ENCODE measurements at places on chromosomes 1 and 21.

- no peak for DNase-seq
Measured at GRCh38 chr1:184590163-184590750, 164.4 kb downstream of the EDEM3 start.

- no peak for DNase-seq
Measured at GRCh38 chr1:223504741-223505140, 111.5 kb downstream of the CCDC185 start.

DNA sequence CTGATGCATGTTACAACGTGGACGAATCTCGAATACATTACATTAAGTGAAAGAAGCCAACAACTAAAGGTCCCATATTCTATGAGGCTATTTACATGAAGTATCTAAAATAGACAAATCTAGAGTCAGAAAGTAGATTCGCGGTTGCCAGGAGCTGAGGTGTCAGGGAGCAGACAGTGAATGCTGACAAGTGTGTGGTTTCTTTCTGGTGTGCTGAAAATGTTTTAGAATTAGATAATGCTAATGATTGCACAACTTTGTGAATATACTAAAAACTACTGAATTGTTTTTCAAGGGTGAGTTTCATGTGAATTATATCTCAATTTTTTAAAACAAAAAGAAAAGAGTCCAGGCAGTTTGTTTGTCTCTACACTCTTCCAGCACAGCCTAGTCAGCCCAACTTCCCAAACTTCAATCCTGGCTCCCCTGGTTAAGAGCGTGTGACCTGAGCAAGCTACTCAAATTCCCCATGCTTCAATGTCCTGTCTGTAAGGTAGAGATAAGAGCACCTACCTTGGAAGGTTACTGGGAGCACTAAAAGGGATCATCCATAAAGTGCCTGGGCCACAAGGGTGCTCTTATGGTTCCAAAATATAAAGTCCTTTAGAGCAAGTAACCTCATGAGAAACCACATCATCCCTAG, 20.9 kb downstream of the HLCS start:
- DNase-seq, result no peak

DNA sequence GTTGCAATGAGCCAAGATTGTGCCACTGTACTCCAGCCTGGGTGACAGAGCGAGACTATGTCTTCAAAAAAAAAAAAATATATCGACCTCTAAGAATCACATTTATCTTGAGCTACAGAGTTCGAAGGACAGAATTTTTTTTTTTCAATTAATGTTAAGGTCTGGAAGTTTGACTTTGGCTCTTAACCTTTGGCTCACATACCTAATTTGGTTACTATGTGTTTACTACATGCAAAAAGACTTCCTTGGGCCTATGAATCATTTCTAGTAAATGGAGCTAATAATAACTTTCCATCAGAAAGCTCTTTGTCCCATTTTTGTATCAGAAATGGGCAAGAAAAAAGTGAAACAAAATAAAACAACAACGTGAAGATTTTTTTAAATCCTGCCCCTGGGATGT, 351.2 kb downstream of the SMYD3 start:
- DNase-seq, result no peak

GRCh38 chr21:42724226-42724920, 71.0 kb downstream of the PDE9A start:
- no peak for DNase-seq

GRCh38 chr1:69845655-69846054, 277.9 kb downstream of the LRRC7 start:
- DNase-seq, result no peak

DNA sequence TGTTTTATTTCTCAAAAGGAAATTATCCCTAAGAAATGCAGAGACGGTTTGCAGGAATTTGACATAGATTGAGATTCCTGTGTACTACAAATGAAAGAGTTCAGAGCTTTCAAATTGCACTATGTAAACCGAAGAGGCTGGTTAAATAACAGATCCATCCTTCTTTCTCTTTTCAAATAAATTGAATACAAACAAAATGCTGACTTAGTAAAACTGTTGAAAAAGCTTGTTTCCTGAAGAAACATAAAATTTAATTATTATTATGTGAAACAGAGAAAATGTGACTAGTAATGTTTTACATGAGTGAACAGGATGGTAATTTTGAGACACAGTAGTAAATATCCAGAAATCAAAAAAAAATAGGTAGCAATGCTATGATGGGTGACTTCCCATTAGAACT, 441.2 kb downstream of the LRRIQ3 start:
- DNase-seq, result no peak

GRCh38 chr1:207218512-207219362, 102.7 kb upstream of the CD55 start:
- no peak for DNase-seq

GRCh38 chr1:85019994-85020393, 23.1 kb upstream of the MCOLN2 start:
- DNase-seq, result no peak

DNA sequence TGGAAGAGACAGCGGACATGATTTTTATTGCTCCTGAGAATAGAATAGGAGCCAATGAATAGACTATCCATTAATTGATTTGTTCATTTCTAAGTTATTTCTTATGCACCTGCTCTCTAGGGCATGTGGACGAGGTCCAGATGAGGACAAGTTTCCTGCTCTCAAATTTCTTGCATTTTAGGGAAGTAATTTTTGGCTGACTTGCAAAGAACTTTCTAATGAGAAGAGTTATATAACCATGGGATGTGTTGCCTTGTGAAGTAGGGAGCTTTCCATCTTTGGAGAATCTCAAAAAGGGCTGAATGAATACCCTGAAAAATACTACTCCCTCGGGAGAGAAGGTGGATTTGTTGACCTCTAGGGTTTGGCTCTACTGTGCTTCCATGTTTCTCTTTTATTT, 243.0 kb downstream of the KIF26B start:
- DNase-seq, result no peak

DNA sequence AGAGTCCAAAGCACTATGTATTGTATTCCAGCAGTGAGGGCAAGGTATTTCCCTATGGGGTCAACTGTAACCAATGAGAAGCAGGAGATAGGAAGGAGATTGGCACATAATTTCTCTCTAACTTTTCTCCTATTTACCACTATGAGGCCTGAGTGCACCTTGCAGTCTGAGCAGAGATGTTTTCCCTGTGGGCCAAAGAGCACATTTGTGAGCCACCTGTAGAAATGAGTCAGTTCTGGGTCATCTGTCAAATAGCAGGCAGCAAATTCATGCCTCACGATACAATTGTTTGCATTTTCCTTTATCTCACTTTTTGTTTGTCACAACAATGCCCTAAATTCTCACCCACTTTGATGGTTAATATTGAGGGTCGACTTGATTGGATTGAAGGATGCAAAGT, 547.2 kb upstream of the NCAM2 start:
- DNase-seq, result no peak

- no peak for DNase-seq
Measured at GRCh38 chr21:25243808-25244207, 363.5 kb downstream of the MRPL39 start.

GRCh38 chr1:85628791-85629531, 48.4 kb downstream of the CCN1 start:
- DNase-seq, result no peak

GRCh38 chr1:28143496-28144202, 32.8 kb downstream of the PTAFR start:
- no peak for DNase-seq

DNA sequence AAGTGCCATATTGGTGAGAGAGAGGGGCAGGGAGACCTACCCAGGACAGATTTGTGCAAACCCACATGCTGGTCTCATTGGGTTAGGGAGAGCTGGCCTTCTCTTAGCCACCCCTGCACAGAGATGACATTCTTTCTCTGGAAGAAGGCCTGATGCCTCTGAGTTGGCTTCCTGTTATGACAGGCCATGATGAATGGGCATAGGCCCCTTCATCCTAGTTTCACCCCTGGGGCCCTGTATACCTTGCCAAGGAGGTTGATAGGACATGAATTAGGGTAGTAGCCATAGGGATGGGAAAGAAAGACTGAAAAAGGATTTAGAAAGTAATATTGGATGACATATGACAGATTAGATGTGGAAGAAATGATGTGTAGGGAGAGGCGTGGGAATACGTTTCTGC, 46.6 kb downstream of the TENT5C start:
- no peak for DNase-seq

- DNase-seq, result no peak
Measured at GRCh38 chr1:41681331-41682098, 197.0 kb upstream of the EDN2 start.

GRCh38 chr1:15153184-15153841, at the start of gene TMEM51:
Gene TMEM51 (plus strand): TSS chr1:15153747. CDS start chr1:15215088, 61,341 bp downstream.
- DNase-seq, result no peak

DNA sequence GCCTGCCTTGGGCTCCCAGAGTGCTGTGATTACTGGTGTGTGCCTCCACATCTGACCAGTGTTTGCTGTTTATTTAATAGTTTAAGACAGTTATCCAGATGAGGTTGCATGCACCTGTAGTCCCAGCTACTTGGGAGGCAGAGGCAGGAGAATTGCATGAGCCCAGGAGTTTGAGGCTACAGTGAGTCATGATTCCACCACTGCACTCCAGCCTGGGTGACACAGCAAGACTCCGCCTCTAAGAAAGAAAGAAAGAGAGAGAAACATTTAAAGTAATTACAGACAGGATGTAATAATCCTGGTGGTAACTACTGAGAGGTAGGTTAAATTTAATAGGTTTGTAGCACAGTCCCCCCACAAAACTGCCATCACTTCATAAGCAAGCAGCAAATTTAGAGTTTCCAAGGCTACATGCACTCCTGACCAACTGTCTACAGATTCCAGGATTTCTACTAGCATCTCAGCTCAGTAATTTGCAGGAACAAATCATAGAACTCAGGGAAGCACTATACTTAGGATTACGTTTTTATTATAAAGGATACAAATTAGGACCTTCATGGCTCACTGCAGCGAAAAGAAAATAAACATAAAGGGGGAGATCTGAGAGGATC, 89.6 kb downstream of the PKN2 start:
- no peak for DNase-seq

DNA sequence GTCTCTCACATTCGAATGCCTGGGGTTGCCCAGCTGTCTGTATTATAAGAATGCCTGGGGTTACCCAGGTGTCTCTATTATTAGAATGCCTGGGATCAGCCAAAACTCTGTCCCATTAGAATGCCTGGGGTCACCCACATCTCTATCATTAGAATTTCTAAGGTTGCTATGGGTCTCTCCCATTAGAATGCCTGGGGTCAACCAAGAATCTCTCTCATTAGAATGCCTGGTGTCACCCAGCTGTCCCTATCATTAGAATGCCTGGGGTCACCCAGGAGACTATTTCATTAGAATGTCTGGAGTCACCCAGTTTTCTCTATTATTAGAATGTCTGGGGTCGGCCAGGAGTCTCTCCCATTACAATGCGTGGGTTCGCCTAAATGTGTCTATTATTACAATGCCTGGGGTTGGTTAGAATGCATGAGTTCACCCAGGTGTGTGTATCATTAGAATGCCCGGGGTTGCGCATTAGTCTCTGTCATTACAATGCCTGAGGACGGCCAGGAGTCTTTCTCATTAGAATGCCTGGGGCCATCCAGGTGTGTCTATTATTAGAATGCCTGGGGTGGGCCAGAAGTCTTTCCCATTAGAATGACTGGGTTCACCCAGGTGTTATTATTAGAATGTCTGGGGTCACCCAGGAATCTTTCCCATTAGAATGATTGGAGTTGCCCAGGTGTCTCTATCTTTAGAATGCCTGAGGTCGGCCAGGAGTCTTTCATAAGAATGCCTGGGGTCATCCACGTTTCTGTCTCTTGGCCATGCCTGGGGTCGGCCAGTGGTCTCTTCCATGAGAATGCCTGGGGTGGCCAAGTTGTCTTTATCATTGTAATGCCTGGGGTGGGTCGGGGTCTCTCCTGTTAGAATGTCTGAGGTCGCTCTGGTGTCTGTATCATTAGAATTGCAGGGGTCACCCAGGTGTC, 59.6 kb downstream of the RNF187 start:
- no peak for DNase-seq

- DNase-seq, result no peak
Measured at GRCh38 chr1:115723756-115724155, 44.8 kb downstream of the CASQ2 start.

DNA sequence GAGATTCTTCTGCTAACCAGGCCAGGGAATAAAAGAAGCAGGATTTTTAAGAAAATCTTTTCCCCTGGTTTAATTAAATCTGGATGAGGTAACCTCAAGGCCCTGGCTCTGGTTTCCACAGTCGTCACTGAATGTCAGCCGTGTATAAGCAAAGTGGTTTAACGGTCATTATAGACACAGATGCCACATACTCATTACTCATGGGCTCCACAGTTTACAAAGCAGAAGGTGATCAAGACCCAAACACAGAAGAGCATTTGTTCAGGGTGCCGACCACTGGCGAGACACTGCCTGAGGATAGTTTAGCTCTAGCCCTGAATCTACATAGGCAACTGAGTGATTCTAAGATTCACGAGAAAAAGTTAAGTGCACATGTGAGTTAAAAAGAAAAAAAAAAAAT, 27.8 kb upstream of the RAP1GAP start:
- DNase-seq, result no peak

- DNase-seq, result no peak
Measured at GRCh38 chr1:21307663-21308305, 17.5 kb upstream of the ECE1 start.

GRCh38 chr1:2639607-2640521, 7.0 kb upstream of the MMEL1 start:
- DNase-seq, result no peak

DNA sequence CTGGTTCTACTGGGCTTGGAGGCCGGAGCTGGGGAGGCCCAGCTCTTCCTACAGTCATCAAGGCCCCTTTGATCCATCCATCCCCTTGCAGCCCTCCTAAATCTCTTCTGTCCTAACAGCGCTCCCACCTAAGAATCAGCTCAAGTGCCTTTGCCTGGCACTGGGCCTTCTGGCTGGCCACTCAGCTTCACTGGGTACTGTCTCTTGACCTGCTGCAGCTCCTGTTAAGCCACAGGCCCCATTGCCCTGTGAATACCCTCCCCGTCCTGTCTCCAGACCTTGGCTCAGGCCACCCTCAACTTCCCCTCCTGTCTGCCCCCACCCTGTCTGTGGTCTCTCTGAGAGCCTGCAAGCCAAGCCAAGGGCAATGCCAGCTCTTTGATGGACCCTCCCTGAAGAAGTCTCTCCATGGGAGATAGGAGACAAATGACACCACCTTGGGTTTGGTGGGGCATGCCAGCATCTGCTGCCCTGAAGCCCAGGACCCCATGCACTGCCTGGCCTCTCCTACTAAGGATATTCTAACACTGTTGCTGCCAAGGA, 27.3 kb downstream of the FAM151A start:
- no peak for DNase-seq

DNA sequence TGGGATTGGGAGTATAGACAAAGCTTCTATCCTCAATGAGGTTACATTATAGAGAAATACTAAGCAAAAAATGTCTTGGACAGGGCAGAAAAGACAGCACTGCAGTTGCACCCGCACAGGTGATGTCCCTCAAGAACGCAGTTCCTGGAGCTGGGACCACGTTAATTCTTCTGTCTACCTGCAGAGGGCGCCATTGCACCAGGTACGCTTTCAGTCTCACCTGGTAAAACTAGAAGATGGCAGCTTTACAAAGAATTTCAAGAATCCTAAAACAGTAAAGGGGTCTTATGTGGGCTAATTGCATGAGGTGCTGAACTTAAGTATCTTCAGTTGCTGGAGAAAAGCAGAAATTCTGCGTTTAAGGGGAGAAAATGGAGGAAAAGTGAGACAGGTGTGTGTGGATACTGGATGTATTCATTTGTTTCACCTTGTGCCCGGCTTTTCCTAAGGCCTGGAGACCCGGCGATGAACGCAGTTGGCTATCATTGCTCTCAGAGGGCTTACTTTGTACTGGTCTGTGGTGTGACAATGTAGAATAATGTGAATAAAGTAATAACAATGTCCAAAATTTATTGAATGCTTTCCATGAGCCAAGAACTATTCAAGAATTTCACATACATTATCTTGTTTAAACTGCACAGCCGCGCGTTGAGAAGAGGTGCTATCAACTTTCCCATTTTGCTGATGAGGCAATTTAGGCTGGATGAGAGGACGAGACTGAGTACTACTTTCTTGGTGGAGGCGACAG, 276.3 kb upstream of the GREM2 start:
- no peak for DNase-seq

Measured in activated CD4-positive, alpha-beta T cell treated with anti-CD3 and anti-CD28 coated beads for 24 hours (primary cell).